ENCODE measurements at places on chromosomes 7 and 10.
A peak's percentile ranks its signal among the peaks of the same experiment; 100 is the strongest.

DNA sequence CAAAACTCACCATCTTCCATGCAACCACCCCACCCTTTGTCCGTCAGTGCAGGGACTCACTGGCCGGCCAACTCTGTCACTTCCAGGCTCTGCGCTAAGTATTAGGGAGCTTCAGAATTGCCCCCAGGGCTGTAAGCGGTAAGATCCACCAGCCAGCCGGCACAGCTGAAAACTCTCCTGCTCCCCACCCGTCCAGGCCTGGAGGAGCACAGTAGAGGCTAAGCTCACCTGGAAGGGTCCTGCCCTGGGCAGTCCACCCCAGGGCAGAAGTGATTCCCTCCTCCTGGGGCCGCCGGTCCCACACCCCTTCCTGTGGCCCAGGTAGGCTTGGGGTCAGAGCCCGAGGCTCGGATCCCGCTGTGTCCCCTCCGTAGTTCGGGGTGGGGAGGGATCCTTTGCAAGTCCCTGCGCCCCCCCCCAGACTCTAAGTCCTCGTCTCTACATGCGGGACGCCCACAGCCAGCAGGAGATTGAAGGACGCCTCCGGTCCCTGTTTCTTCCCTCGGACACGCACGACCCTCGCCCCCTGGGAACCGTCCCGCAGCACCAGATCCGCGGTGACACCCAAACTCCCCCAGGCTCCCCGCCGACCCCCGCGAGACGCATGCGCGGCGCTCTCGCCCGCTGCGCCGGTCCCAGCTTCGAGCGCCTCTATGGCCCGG lies 138.9 kb downstream of the ARHGAP22 start:
- no peak for DNase-seq

- DNase-seq: no peak
These were observed 606.6 kb downstream of the KCNMA1 start for GRCh38 chr10:77030974-77031373.

GRCh38 chr10:20254078-20254477 lies 437.8 kb downstream of the PLXDC2 start:
- peak; percentile 21 for DNase-seq

DNA sequence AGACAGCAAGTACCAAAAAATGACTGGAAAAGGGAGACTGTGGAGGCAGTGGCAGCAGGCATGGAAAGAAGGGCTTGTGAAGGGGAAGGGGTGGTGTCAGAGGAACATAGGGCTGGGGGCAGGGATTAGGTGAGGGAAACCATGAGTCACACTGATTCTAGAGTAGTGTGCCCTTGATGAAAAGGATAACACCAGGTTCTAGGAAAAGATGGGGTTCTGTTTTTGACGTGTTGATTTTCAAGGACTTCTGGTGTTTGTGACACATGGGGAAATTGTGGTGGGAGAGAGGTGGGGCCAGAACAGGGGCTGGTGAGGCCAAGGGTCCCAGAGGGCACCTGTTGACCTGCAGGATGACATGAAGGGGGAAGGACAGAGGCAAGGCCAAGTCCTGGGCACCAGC lies 57.1 kb downstream of the FIGNL1 start:
- DNase-seq: no peak

GRCh38 chr10:86020134-86020533 lies 346.5 kb downstream of the GRID1 start:
- DNase-seq: no peak

DNA sequence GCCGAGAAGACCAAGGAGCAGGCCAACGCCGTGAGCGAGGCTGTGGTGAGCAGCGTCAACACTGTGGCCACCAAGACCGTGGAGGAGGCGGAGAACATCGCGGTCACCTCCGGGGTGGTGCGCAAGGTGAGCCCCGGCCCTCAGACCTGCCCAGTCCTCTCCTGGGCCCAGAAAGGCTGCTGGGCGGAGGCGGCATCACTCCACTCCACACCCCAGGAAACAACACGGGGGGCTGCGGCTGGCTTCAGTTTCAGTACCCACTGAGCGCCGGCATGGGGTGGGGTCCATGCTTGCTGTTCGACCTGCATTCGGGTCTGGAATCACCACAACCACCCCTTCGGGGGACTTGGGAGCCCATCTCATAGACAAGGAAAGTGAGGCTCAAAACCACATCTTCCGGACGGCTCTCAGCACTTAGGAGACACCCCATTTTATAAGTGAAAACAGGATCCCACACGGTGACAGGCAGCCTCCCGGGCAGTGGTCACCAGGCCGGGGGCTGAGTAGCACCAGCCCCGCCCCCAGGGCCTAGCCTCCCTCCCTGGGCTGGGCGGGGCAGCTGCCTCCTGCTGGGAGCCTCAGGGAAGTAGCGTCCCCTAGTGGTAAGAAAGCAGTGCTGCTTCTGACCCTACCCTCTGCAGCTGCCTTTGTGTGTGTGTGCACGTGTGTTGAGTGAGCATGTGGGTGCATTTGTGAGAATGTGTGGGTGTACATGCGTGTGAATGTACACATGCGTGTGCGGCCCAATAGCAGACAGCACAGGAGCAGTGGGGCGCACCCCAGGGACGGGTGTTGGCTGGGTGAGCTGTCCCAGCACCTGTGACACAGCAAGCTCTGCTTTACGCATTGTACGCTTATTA lies 1.8 kb downstream of the SNCG start:
- peak; percentile 80 for DNase-seq

GRCh38 chr10:35784751-35785150 lies 142.7 kb upstream of the FZD8 start:
- DNase-seq: no peak

GRCh38 chr10:117218654-117219053 lies 21.4 kb downstream of the KCNK18 start:
- no peak for DNase-seq

GRCh38 chr7:156493942-156494341 lies 146.6 kb upstream of the RNF32 start:
- DNase-seq: no peak

- no peak for DNase-seq
These were observed 30.8 kb downstream of the SCRN1 start for GRCh38 chr7:29958667-29959358.

GRCh38 chr7:51031216-51031615 lies 248.5 kb upstream of the GRB10 start:
- DNase-seq: no peak

Data from fibroblast of pulmonary artery (primary cell).